ENCODE measurements at places on chromosomes 1 and 21. TPM values are rescaled to one million over a fixed set of nuclear protein-coding genes. Genes with fewer than 3 reads are reported as not detected.

DNA sequence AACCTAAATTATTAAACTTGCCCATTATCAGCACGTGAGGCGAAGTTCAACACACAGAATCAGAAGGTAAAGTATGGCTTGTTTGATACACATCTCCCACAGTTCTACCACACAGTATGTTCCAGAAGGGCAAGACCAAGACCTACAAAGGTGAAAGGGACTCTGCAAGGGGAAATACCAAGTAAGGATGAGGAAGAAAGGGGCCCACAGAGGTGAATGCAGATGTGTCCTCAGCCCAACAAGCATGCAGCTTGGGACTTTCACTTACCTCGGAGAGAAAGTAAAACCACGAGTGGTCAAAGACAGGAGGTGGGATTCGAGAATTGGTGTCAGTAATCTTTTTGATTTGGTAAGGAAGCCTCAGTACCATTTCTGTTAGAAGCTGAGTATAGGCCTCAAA, 85.8 kb downstream of the UBR4 start:
- DNase-seq, result peak; percentile 45
- peaks cover 69% of the 10 kb centered on the region for H3K36me3 ChIP-seq
- no peaks in the 10 kb centered on the region for H3K27me3 ChIP-seq
- peak overlapping the region; percentile 80 for H3K27ac ChIP-seq
- peaks cover 29% of the 10 kb centered on the region for H3K4me1 ChIP-seq
- H3K4me3 ChIP-seq, result no peak overlapping the region

- no peak within 1 kb of the TSS for H3K4me3 ChIP-seq
- peaks cover 2% of the 10 kb centered on the region for H3K4me1 ChIP-seq
- peaks cover 13% of the 10 kb centered on the region for H3K27me3 ChIP-seq
- DNase-seq, result no peak
- no peaks in the 10 kb centered on the region for H3K36me3 ChIP-seq
Measured at GRCh38 chr1:19979494-19979977, at the start of gene PLA2G2A. Gene PLA2G2A (minus strand): TSS chr1:19979618. CDS start chr1:19978773, 845 bp downstream.

DNA sequence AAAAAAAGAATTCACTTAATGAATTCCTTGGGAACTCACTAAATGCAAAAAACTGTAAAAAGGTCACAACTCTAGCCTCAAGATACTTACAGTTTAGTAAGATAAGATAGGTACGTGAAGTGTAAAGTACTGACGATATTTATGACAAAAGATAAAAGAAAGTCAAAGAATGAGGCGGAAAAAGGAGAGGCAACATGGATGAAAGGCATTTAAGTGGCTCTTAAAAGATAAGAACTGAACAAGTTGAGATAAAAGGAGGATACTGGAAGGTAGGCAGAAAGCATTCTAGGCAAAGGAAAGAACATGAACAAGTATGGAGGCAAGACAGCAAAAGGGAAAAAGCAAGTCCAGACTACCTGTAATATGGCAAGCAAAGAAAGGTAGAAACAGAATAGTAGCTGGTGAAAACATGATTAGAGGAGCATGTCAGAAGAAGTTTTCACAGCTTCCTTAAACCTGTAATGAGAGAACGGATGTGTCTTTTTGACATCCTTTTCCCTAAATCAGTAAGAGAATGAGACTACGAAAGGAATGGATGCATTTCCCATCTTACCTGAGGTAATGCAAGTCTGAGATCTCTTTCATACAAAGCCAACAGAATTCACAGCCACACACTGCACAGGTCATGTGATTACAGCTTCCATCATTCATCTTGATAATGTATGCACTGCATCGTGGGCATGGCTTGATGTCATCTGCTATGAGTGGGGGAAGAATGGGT, 16.8 kb downstream of the RNF19B start:
- H3K27ac ChIP-seq, result no peak overlapping the region
- H3K4me3 ChIP-seq, result no peak overlapping the region
- no peak for DNase-seq
- H3K27me3 ChIP-seq, result no peaks in the 10 kb centered on the region
- peaks cover 32% of the 10 kb centered on the region for H3K36me3 ChIP-seq
- peaks cover 10% of the 10 kb centered on the region for H3K4me1 ChIP-seq

- DNase-seq, result peak; percentile 49
- H3K27me3 ChIP-seq, result no peaks in the 10 kb centered on the region
- no peaks in the 10 kb centered on the region for H3K36me3 ChIP-seq
- peak within 1 kb of the TSS; percentile 90 for H3K4me3 ChIP-seq
- H3K4me1 ChIP-seq, result peaks cover 31% of the 10 kb centered on the region
Measured at GRCh38 chr1:179229214-179230140, at the start of gene ABL2. Gene ABL2 (minus strand): TSS chr1:179229677. CDS start chr1:179229397, 280 bp downstream.

DNA sequence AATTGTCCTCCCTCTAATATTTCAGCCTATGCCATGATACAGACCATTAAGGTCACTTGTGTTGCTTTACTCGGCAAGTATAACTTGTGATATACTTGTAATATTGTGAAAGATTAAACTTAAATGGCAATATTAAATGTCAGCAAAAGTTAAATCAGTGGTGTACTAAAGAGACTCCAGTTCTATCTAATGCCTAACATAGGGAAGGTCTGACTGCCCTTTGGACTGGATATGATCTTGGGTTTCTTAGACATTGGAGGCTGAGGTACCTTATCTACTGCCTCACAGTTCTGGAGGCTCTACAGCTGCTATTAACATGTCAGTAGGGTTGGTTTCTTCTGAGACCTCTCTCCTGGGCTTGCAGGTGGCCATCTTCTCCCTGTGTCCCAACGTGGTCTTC, 89.9 kb downstream of the MT1HL1 start:
- H3K4me3 ChIP-seq, result no peak overlapping the region
- H3K27me3 ChIP-seq, result no peaks in the 10 kb centered on the region
- DNase-seq, result no peak
- no peak overlapping the region for H3K27ac ChIP-seq

- no peak for DNase-seq
Measured at GRCh38 chr1:7744882-7745281, 26.2 kb upstream of the VAMP3 start.

DNA sequence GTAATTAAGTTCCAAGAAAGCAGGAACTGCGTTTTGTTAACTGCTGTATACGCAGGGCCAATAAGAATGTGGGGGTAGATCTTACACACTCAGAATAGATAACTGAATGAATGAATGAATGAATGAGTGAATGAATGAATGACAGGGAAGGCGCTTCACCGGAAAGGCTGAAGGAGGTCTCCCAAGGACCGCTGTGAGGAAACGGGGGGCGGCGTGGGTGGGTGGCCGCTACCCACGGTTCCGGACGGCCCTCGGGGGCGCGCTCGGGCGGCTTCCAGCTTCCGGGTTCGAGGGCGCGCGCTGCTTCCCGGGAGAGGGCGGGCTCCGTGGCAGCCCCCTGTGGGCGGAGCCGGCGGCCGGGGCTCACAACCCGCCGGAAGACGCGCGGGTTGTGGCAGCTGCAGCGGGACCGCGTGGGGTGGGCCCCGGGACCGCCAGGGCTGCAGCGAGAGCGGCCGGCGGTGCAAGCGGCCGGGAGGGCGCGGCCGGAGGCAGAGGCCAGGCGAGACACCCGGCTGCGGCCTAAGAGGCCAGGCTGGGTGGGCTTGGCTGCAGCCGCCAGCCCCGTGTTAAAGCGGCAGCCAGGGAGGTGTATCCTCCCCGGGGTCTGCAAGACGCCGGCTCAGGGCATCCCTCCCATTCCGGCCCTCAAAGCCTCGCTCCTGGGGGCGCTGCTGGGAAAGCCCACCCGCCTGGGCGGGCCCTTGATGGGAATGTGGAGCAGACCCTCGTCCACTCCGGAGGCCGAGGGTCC, at the start of gene ZFP69:
Gene ZFP69, plus strand, starts transcription at position 367 of the 754 bp plus-strand sequence. CDS start 2,072 bp downstream, outside the sequence.
- H3K36me3 ChIP-seq, result peaks cover 40% of the 10 kb centered on the region
- H3K27me3 ChIP-seq, result no peaks in the 10 kb centered on the region
- peak; percentile 72 for DNase-seq
- H3K27ac ChIP-seq, result peak within 1 kb of the TSS; percentile 60

DNA sequence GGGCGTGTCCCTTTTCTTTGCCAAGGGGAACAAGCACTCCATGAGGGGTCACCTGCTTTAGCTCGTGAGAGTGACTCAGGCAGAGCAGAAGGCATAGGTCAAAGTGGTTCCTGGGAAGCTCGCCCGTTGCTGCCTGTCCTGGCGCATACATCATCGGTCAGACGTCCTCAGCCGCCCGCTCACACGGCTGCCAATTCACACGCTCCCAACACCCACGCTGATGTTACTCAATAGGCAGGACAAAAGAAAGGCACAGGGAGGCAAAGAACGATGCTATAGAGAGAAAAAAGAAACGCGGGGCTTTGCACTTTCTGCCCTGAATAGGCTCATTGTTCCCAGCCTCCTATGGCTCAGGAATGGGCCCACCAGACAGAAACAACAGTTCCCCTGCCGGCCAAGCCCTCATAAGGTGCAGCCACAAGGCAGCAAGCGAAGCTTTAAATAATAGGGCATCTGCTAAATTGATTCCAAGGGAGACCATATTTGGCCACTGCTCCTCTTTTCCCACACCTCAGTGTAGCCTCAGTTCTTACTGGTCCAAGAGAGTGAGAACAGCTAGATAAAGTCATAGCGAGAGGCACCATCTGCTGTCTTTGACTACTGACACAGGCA, 38.7 kb downstream of the VTCN1 start:
- H3K27me3 ChIP-seq, result peaks cover 2% of the 10 kb centered on the region

DNA sequence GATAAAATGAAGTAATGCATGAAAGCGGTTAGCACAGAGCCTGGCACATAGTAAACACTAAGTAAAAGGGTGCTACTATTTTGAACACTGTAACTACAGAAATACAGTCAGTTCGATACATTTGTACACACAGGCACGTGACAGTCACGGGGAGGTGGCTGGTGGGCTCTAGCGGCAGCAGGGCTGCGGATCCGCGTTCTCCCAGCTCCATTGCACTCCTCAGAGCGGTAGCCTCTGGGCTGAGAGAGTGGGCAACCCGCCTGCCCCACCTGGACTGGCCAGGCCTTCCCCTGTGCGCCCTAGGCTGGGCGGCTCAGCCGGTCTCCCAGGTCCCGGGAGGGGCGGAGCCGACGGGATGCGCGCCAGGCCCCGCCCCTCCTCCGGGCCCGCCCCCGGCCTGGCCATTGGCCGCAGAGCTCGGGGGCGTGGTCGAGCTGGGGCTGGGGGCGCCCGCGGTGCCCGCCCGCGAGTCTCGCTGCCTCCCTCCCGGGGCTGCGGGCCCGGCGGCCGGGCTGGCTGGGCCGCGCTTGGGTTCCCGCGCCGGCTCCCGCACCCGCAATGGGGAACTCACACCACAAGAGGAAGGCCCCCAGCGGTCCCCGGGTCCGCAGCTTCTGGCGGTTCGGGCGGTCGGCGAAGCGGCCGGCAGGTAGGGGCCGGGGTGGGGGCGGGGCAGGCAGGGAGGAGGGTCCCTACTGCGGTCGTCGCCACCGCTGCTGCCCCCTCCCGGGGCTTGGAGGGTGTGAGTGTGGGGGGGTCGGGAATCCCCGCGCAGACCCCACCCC, 51.2 kb upstream of the SYNC start:
- H3K27ac ChIP-seq, result no peak overlapping the region
- H3K36me3 ChIP-seq, result no peaks in the 10 kb centered on the region
- peaks cover 4% of the 10 kb centered on the region for H3K27me3 ChIP-seq
- DNase-seq, result peak; percentile 61
- H3K4me1 ChIP-seq, result peaks cover 5% of the 10 kb centered on the region

GRCh38 chr1:110019770-110020169, 14.7 kb upstream of the STRIP1 start:
- H3K27me3 ChIP-seq, result no peaks in the 10 kb centered on the region
- H3K36me3 ChIP-seq, result peaks cover 33% of the 10 kb centered on the region

GRCh38 chr1:1432274-1432950, 3.1 kb upstream of the VWA1 start:
- H3K4me1 ChIP-seq, result peaks cover 14% of the 10 kb centered on the region
- no peak overlapping the region for H3K4me3 ChIP-seq
- peaks cover 27% of the 10 kb centered on the region for H3K27me3 ChIP-seq
- no peak overlapping the region for H3K27ac ChIP-seq
- no peak for DNase-seq

DNA sequence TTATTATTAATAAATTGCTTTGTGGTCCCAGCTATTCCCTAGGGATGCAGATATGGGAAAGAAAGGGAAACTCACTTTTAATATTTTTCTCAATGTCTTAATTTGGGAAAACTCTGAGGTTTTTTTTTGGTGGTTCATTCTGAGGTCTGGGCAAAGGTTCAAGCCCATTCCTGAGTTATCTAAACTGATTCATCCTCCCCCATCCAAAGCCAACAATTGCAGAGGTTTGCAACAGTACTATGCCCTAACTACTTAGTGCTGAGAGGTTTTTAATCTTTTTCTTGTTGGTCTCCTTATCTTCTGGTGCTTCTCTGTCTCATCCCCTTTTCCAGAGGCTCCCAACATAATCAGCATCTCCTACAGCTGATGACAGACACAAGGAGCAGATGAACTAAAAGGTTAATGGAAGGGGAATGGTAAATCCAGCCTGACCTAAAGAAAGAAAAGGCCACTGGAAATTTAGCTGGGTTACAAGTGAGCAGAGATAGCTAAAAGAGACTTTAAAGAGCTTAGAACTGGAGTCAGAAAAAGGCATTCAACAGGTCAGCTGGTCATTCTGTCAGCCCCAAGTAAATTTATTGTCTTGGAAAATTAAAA, 390.4 kb downstream of the TGFB2 start:
- H3K36me3 ChIP-seq, result no peaks in the 10 kb centered on the region
- H3K4me3 ChIP-seq, result no peak overlapping the region
- DNase-seq, result no peak
- H3K27ac ChIP-seq, result no peak overlapping the region

DNA sequence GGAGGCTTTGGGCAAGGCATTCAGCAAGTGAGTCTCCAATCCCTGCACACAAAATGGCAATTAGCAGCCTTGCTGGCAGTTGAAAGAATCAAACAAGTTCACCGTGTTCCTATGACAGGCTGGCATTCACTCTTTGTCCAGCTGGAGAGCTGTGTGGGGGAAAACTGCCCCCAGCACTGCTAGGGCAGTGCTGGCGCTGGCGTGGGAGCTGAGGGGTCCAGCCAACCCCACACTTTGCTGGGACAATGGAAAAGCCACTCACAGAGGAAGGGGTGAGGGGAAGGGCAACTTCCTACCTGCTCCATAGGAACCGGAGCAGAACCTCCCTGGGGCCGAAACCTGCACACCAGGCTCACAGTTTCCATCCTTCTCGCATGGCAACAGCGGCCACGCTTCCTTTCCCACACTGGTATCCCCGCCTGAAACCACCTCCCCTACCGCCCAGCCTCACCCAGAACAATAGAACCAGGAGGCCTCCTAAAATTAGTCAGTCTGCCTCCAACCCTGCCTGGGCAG, 26.7 kb upstream of the KCNN3 start:
- no peaks in the 10 kb centered on the region for H3K36me3 ChIP-seq
- H3K4me3 ChIP-seq, result no peak overlapping the region
- no peaks in the 10 kb centered on the region for H3K4me1 ChIP-seq
- no peak for DNase-seq

GRCh38 chr1:66335859-66336640, 197.9 kb upstream of the SGIP1 start:
- peak overlapping the region; percentile 98 for H3K4me3 ChIP-seq
- H3K4me1 ChIP-seq, result peaks cover 44% of the 10 kb centered on the region
- peak; percentile 89 for DNase-seq
- no peaks in the 10 kb centered on the region for H3K27me3 ChIP-seq

DNA sequence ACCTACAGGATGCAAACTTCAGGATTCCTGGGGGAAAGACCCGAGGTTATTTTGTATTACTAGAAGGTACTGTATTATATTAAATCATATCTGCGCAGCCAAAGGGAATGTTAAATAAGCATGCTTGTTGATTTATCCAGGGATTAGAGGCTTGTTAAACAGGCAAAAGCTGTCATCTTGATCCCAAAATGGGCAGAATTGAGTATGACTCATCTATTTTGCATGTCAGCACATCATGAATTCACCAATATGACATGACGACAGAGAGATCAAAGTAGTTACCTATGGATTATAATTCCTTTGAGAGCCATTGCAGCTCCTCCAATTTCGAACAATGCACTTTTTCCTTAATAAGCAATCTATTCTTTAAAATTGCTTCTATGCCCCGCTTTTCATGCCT, 66.1 kb downstream of the TBX15 start:
- H3K27ac ChIP-seq, result no peak overlapping the region
- H3K36me3 ChIP-seq, result no peaks in the 10 kb centered on the region
- H3K4me3 ChIP-seq, result no peak overlapping the region

The TGFB2 gene
- total RNA-seq, result 0.14 TPM

The TFF3 gene
- not detected for total RNA-seq

The PEA15 gene
- total RNA-seq, result 42.0 TPM

Data from activated naive CD4-positive, alpha-beta T cell treated with anti-CD3 and anti-CD28 coated beads for 36 hours (primary cell).